DMS79 treated with DMSO at 0.1 percent for 48 hours (cell line): ENCODE measurements at places on chromosomes 11 and 22.

- no peak for DNase-seq
Observed at GRCh38 chr11:22792497-22792896, 37.1 kb downstream of the SVIP start.

DNA sequence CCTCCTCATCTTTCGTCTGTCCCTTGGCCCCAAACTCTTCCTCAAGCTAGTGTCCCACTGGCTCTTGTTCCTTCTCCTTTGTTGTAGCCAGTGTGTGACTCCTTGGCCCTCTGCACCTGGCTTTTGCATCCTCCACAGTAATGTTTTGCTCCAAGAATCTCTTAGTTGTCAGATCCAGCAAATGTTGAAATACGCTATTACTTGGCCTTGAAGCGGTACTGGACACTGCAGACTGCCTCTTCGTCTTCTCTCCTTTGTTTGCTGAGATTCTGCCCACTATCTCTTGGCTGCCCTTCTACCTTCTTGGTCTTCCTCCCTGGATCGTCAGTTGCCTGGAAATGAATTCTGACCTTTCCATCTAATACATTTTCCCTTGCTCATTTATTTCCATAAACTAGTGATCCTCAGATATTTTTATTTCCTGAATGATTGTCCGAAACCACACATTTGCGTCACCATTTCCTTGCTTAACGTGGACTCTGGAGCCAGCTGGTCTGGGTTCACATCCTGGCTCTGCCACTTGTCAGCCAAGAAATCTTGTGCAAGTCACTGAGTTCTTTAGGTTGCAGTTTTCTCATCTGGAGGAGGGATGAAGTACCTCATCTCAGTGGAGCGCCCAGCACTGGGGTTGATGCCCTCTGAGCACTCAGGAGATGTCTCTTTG is 113.6 kb downstream of the LDLRAD3 start:
- no peak for DNase-seq

DNA sequence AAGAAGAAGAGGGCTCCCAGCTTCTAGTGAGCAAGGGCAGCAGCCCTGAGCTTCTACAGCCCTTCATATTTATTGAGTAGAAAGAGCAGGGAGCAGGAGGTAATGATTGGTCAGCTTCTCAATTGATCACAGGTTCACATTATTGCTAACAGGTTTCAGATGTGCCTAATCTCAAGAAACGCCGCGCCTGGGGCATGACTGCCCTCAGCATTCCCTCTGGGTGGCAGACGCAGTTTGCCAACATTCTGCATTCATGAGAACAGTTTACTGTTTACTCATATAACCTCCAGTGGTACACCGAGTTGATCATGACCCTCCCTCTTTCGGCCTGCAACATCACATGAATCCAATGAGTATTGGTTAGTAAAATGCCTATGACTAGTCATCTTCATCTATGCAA is 4.7 kb upstream of the ZNF74 start:
- DNase-seq, result no peak

- no peak for DNase-seq
Observed at GRCh38 chr22:20463324-20464095, 25.9 kb upstream of the SCARF2 start.

GRCh38 chr11:106950067-106950491 is 68.2 kb downstream of the GUCY1A2 start:
- DNase-seq, result no peak

GRCh38 chr11:102564110-102564509 is 33.6 kb upstream of the MMP7 start:
- no peak for DNase-seq

DNA sequence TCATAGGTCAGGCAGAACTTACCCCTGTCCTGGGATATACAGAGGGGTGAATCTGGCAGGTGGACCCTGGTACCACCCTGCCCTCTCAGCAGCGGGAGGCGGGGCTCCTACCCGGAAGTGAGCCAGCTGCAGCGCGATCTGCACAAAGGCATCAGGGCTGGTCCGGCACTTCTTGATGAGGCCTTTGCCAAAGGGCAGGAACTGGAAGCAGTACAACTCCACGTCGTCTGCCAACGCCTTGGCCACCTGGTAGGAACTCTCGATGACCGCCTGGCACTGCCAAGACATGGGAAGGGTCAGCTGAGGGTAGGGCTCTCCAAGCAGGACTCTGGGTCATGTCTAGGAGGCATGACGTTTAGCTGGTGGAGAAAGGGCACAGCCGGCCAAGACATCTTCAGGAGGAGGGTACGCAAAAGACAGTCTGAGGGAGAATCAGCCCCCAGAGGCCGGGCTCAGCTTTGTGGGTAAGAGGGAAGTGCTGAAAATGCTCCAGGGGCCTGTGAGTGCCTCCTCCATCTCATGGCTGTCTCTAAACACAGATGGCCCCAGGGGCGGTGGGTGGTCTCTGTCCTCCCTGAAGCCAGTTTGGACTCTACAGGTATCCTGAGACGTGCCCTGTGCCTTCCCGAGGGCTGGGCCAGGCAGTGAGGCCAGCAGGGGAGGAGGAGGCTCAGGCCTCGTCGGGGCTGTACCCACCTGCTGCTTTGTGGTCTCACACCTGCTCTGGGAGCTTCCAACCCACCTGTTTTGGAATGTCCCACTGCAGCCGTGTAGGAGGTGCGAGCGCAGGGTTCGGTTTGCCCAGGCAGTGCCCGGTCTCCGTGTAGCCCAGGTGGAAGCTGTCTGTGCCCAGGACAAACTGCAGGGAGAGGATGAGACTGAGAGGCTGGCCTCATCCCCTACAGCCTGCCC is 6.7 kb downstream of the CPT1B start:
- no peak for DNase-seq

DNA sequence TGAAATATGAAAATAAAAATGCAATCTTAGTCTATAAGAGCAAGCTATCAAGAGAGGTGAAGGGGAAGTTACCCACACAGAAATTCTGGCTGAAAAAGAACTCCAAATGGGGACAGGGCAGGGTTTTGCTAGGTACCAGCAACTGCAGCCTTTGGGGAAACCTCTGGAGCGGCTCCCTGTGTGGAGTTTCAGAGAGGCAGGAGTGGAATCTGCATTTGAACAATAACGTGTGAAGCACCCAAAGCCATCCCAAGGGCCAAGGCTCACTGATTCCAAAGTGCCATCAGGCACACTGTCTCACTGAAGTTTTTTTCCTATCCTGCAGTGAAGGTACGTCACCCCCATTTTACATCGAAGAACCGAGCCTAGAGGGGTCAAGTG is 87.8 kb downstream of the KCNC1 start:
- DNase-seq, result no peak

DNA sequence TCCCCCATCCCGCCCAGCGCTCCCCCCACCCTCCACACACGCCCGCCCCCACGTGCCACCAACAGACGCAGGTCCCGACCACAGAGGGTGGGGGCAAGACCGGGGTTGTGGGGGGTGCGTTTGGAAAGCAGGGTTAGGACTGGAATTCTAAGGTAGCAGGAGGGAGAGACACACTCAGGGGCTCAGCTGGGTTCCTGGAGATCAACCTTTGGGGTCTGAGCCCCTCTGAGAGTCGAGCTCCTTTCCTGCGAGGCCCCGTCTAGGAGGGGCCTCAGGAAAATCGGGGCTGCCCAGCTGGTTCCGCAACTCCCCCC is 429 bp downstream of the PGGHG start:
- no peak for DNase-seq

DNA sequence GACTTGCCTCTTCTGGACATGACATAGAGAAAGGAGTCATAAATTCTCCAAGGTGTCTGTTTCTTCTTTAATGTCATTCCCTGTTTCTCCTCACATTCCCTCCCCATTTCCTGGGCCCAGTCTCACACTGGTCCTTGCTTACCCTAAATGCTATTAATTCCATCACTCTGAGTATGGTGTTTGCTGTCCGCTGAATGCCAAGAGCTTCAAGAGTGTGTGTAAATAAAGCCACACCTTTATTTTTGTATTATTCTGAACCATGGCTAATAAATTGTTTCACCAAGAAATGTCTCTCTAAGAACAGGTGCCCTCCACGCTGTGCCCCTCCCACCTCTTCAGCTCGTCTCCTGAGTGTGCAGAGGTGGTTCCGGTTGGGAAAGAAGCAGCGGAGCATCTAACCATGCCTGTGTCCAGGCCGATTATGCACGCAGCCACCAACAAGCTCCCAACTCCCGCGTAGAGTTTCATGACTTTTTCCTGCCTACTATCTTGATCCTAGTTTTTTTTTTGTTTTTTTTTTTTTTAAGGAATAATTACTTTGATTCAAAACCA is 8.6 kb downstream of the TMEM121B start:
- DNase-seq, result peak; percentile 72
